Left lung (tissue), 14 donors: ENCODE measurements at places on chromosomes 13 and 19. TPM values are rescaled to one million over a fixed set of nuclear protein-coding genes. Genes with fewer than 3 reads are reported as not detected.
A peak's percentile ranks its signal among the peaks of the same experiment; 100 is the strongest.

DNA sequence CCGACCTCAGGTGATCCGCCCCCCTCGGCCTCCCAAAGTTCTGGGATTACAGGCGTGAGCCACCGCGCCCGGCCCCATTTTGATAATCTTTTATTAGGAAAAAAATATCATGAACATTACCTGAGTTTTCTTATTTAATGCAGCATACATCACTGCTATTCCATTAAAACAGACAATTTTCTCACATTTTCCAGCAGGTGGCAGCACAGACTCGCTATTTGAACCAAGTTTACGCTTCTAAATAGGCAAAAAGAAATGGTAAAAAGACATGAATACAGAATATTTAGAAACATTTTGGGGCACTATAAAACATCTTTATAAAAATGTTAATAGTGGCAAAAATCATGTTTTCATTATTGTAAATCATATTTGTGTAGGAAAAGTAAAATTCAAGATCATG is 903.1 kb downstream of the SLITRK6 start:
- peak; percentile 59 for DNase-seq
- no peaks in the 10 kb centered on the region for H3K36me3 ChIP-seq
- no peak overlapping the region for H3K27ac ChIP-seq
- no peaks in the 10 kb centered on the region for H3K27me3 ChIP-seq

- H3K27ac ChIP-seq, result no peak overlapping the region
- H3K4me1 ChIP-seq, result no peaks in the 10 kb centered on the region
- DNase-seq, result no peak
- H3K27me3 ChIP-seq, result no peaks in the 10 kb centered on the region
- H3K36me3 ChIP-seq, result no peaks in the 10 kb centered on the region
Measured at GRCh38 chr13:90416938-90417337, 930.5 kb upstream of the MIR17HG start.

DNA sequence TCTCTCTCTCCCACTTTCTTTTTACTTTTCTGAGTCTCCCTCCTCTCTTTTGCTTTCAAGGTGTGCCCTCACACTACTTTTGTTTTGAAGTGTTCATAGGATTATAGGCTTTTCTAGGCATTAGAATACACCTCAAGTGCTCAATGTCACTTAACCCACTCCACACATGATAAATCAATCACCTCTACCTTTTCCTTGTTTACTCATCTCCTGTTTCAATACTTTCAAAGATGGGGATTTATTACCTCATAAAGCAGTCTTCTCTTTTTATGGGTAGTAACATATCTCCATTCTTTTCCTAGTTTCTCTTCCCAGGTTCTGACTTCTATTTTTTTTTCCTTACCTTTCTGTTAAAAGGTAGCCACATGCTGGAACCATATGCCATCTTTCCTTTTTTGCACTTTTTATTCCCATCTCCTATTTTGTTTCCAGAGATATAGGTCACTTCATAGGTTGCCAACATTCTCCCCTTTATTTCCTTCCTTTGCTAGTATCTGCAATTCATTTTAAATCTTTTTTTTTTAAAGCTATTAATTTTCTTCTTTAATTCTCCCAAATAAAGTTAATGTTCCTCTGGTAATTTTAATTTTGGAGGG is 137.6 kb upstream of the SLC10A2 start:
- no peaks in the 10 kb centered on the region for H3K4me1 ChIP-seq
- DNase-seq, result no peak
- no peak overlapping the region for H3K4me3 ChIP-seq
- H3K36me3 ChIP-seq, result no peaks in the 10 kb centered on the region
- no peaks in the 10 kb centered on the region for H3K27me3 ChIP-seq

GRCh38 chr19:35034588-35035382 is 4.5 kb downstream of the SCN1B start:
- H3K27me3 ChIP-seq, result peaks cover 42% of the 10 kb centered on the region
- peaks cover 10% of the 10 kb centered on the region for H3K36me3 ChIP-seq
- no peak overlapping the region for H3K4me3 ChIP-seq
- H3K4me1 ChIP-seq, result peaks cover 1% of the 10 kb centered on the region
- no peak for DNase-seq

GRCh38 chr13:69292789-69293425 is 814.7 kb upstream of the ATXN8OS start:
- no peaks in the 10 kb centered on the region for H3K4me1 ChIP-seq
- no peak overlapping the region for H3K4me3 ChIP-seq
- no peaks in the 10 kb centered on the region for H3K27me3 ChIP-seq
- no peak for DNase-seq
- H3K36me3 ChIP-seq, result no peaks in the 10 kb centered on the region

- DNase-seq, result no peak
- H3K36me3 ChIP-seq, result no peaks in the 10 kb centered on the region
Measured at GRCh38 chr13:109146912-109147647, 517.7 kb downstream of the MYO16 start.

DNA sequence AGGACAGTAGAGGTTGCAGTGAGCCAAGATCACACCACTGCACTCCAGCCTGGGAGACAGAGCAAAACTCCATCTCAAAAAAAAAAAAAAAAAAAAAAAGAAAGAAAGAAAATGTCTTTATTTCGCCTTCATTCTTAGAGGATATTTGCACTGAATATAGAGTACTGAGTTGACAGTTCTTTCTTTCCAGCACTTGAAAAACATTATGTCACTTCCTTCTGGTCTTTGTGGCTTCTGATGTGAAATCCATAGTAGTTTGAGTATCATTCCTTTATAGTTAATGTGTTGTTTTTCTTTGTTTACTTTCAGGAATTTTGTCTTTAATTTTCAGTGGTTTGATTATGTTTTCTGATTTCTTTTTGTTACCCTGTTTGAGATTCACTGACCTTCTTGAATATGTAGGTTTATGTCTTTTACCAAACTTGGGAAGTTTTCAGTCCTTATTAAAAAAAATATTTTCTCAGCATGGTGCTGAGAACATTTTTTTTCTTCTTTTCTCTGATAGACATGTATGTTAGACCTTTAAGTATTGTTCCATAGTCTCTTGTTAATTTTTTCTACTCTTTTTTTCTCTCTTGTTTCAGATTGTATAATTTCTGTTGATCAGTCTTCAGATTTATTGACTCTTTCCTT is 50.1 kb downstream of the PCCA start:
- H3K27me3 ChIP-seq, result no peaks in the 10 kb centered on the region
- no peaks in the 10 kb centered on the region for H3K36me3 ChIP-seq
- H3K4me1 ChIP-seq, result no peaks in the 10 kb centered on the region
- H3K4me3 ChIP-seq, result no peak overlapping the region
- DNase-seq, result no peak
- H3K27ac ChIP-seq, result no peak overlapping the region

DNA sequence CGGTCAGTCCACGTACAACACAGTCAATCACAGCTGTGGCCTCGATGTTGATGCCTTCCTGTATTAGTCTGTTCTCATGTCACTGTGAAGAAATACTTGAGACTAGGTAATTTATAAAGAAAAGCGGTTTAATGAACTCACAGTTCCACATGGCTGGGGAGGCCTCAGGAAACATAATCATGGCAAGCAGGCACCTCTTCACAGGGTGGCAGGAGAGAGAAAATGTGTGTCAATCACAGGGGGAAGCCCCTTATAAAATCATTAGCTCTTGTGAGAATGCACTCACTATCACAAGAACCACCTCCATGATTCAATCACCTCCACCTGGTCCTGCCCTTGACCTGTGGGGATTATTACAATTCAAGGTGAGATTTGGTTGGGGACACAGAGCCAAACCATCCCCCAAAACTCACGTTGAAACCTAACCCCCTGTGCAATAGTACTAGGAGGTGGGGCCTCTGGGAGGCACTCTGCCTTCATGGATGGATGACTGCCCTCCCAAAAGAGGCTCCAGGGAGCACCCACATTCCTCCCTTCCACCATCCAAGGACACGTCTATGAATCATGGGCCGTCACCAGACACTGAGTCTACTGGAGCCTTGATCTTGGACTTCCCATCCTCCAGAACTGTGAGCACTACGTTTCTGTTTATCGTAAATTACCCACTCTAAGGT is 2.3 kb upstream of the PROZ start:
- H3K36me3 ChIP-seq, result no peaks in the 10 kb centered on the region
- H3K4me3 ChIP-seq, result no peak overlapping the region
- H3K4me1 ChIP-seq, result peaks cover 26% of the 10 kb centered on the region
- H3K27ac ChIP-seq, result no peak overlapping the region
- no peak for DNase-seq

- peaks cover 3% of the 10 kb centered on the region for H3K27me3 ChIP-seq
- peaks cover 10% of the 10 kb centered on the region for H3K4me1 ChIP-seq
- no peaks in the 10 kb centered on the region for H3K36me3 ChIP-seq
- H3K27ac ChIP-seq, result no peak overlapping the region
- H3K4me3 ChIP-seq, result no peak overlapping the region
Measured at GRCh38 chr13:23986619-23987018, 89.3 kb upstream of the C1QTNF9B start.

ZNF30 gene
- 4.3 TPM for total RNA-seq

ZNF285 gene
- 2.1 TPM for total RNA-seq

F10 gene
- total RNA-seq, result 6.2 TPM

FCGBP gene
- 14.8 TPM for total RNA-seq

TMPRSS9 gene
- not detected for total RNA-seq

FBXO27 gene
- total RNA-seq, result 11.4 TPM

DACH1 gene
- total RNA-seq, result 4.6 TPM

FGF22 gene
- total RNA-seq, result 0.21 TPM
